ENCODE measurements at places on chromosomes 16 and 17.
A peak's percentile ranks its signal among the peaks of the same experiment; 100 is the strongest.

- DNase-seq = no peak
Measured at GRCh38 chr16:49782405-49782804, 73.5 kb downstream of the ZNF423 start.

DNA sequence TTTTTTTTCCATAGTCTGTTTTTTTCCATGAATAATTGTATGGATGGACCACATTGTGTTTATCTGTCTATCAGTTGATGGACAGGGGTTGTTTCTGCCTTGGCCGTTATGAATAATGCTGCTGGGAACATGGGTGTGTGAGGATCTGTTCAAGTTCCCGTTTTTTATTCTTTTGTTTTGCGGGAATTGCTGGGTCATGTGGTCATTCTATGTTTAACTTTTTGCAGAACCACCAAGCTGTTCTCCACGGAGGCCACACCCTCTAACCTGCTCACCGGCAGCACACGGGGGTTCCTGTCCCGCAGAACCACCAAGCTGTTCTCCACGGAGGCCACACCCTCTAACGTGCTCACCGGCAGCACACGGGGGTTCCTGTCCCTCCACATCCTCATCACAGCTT lies 5.9 kb upstream of the MSLN start:
- no peak for DNase-seq

DNA sequence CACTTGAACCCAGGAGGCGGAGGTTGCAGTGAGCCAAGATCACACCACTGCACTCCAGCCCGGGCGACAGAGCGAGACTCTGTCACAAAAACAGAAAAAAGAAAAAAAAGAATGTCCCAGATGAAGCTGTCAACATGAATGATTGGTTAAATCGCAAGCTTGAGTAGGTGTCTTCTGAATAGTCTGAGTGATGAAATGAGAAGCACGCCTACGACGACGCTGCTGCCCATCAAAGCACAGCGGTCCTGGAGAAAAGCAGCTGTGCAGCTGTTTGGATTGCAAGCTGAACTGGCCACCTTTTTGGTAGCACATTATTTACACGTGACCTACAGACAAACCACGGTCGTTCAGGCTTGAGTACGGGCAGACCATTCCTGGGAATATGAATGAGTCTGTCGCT lies 12.5 kb downstream of the ADCY9 start:
- DNase-seq = no peak

GRCh38 chr16:80852261-80852872 lies 48.0 kb upstream of the CDYL2 start:
- DNase-seq = no peak

DNA sequence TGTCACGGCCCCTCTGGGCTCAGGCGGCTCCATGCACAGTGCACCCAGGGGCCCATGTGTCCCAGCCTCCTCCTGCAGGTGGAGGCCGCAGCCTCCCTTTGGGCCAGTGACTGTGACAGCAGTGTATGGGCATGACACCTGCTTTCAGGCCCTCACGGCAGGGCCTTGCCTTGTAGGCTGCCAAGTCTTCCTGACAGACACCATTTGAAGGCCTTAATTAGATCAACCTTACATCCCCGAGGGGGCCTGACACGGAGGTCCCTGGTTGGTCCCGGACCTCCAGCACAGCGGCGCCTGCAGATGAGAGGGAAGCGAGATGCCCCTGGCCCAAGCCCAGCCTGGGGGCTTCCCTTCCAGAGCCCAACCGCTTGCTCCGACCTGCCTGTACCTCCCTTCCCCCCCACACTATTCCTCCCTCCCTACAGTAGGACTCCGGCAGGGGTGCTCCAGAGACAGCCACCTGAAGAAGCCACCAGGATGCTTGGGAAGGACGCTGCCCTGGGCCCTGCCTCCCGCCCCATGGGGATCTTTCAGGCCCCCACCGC lies 31.9 kb downstream of the BAIAP2 start:
- no peak for DNase-seq

- DNase-seq = no peak
Measured at GRCh38 chr16:77422196-77422784, 12.5 kb downstream of the ADAMTS18 start.

DNA sequence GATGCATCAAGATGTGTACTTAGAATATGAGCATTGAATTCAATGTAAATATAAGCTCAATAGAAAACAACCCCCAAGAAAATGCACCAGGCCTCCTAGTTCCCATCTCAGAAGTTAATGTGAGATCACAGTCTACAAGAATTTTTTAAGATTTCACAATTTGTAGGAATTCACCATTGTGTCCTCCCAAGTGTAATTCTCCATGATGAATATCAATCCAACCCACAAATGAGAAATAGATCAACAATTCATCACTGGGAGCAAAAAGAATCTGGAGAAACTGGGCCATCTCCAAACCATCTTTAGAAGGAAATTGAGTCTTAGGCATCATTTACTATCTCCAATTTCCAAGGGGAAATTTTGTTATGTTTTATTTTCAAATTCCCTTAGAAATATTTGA lies 310.5 kb upstream of the GOT2 start:
- no peak for DNase-seq

DNA sequence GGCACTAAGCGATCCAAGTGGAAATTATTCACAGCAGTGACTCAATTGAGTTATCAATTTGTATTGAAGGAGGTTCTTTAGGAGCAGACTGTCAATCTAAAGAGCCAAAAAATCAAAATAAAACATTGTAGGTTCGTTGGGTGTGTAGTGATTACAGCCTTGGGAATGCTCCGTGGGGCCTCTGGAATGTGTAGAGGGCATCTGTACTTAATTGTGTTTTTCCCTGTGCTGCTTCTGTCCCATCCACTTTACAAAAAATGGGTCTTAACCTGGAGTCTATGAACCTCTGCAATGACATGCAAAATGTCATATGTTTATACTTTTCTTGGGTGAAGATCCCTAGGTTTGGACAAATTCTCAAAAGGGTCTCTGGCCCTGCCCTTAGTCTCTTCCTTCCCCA lies 215.1 kb downstream of the CCDC182 start:
- no peak for DNase-seq

GRCh38 chr16:57761957-57762356 lies 26.4 kb downstream of the KATNB1 start:
- DNase-seq = no peak

GRCh38 chr16:22004341-22004740 lies 3.4 kb upstream of the PDZD9 start:
- no peak for DNase-seq

GRCh38 chr17:12438813-12439586 lies 226.7 kb upstream of the MYOCD start:
- no peak for DNase-seq

DNA sequence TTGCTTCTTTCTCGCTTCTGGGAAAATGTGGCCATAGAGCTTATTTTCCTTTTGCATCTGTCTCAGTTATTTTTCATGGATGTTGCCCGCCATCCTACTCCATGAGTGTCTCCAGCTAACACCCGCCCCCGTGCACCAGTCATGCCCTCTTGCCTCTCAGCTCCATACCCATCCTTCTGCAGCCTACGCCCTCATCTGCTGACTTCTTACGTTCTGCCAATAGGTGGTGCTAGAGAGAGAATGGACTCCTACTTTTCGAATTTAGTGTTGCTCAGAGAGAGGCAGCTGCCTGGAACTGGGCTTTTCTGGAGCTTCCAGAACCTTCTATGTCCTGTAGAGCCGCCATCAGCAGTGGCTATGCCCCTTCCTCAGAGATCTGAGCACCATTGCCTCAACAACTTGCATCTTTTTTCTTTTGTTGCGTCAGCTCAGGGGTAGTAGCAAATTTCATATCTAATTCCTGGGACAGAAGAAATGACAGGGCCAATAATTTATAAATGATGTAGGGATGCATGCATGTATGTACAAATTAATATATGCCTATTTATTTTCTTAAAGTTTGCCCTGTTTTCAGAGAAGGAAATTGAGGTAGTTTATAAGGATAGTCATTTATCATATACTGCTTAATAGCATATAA lies 119.7 kb upstream of the MYOCD start:
- DNase-seq = no peak

DNA sequence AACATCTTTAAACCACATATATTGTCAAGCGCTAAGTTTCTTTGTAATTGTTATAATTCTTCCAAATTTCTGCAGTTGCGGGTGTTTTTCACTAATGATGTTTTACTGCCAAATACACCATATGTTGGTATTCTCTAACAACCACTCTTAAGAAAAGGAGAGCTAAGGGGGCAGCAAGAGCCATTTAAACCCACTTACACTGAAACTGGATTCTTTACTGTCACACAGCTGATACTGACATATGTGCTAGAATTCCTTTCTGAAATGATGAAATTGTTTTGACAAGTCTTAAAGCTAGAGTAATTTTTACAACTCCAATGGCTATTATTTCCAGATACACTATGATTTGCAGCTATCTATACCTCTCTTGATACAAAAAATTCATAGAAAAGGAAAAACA lies 483.1 kb downstream of the CDH11 start:
- no peak for DNase-seq

- no peak for DNase-seq
Measured at GRCh38 chr16:56848029-56848936, 16.7 kb upstream of the SLC12A3 start.

GRCh38 chr17:37648555-37648954 lies 5.3 kb upstream of the DDX52 start:
- no peak for DNase-seq

DNA sequence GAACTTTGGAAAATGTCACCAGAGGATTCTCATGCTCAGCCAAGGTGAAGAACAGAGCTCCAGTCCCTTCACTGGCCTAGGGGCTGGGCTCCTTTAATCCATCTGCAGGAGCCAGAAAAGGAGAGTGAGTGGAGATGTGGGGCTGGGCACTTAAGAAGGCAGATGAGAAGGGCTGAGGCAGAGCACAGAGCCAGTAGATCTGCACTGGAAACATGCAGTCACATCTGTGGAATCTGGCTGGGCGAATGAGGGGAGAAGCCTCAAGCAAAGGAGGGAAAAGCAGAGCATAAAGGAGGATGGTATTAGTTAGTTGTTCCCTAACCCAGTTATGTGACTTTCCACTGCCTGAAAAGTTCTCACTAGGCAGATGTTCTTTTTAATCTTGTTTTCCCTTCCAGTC lies 50.4 kb upstream of the BCAR1 start:
- no peak for DNase-seq

DNA sequence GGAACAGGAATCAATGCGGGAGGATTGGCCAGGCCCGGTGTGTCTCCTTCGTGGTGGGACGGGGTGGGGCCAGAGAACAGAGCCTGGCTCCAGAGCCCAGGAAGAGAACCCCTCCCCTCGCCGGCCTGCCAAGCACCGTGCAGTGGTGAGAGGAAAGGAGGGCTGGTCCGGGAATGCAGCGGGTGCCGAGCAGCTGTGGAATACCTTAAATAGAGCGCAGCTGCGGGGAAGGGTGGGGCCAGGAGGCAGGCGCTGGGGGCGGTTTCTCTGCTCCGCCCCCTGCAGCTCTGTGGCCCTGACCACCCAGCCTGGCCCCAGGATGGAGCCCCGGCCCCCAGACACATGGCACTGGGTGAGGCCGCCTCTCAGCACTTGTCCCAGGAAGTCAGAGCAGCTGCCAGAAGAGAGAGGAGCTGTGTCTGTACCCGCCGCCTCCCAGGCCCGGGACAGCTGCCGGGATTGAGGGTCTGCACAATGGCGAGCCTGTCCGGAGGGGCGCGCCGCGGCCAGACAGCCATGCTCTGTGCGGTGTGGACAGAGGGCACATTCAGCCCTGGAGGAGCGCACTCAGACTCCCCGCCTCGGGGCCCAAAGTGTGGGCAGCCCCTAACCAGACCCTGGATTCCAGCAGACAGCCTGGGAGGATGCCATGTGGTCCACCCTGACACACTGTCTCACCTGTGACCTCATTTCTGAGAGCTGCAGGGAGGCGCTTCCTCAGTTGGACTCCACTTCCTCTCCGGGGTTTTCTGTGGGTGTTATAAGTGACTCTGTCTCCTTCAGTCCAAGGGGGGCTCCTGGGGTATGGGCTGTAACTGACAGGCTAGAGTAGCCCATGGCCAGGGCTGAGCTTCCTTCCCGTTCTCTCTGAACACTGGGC lies 268.8 kb downstream of the SEC14L1 start:
- DNase-seq = peak; percentile 51

DNA sequence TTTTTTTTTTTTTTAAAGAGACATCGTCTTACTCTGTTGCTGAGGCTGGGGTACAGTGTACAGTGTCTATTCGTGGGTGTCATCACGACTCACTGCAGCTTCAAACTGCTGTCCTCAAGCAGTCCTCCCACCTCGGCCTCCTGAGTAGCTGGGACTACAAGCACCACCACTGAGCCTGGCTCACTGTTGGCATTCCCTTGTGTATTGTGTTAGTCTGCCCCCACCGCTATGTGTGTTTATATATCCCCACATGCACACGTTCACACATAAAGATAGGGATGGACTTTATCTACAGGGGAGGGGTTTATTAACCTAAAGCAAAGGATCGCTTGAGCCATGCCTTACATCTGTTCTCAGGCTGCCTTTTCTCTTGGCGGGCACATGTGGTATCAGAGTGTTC lies 63.8 kb downstream of the SEC14L1 start:
- DNase-seq = no peak

GRCh38 chr16:54027062-54027461 lies 259.5 kb downstream of the IRX3 start:
- no peak for DNase-seq

DNA sequence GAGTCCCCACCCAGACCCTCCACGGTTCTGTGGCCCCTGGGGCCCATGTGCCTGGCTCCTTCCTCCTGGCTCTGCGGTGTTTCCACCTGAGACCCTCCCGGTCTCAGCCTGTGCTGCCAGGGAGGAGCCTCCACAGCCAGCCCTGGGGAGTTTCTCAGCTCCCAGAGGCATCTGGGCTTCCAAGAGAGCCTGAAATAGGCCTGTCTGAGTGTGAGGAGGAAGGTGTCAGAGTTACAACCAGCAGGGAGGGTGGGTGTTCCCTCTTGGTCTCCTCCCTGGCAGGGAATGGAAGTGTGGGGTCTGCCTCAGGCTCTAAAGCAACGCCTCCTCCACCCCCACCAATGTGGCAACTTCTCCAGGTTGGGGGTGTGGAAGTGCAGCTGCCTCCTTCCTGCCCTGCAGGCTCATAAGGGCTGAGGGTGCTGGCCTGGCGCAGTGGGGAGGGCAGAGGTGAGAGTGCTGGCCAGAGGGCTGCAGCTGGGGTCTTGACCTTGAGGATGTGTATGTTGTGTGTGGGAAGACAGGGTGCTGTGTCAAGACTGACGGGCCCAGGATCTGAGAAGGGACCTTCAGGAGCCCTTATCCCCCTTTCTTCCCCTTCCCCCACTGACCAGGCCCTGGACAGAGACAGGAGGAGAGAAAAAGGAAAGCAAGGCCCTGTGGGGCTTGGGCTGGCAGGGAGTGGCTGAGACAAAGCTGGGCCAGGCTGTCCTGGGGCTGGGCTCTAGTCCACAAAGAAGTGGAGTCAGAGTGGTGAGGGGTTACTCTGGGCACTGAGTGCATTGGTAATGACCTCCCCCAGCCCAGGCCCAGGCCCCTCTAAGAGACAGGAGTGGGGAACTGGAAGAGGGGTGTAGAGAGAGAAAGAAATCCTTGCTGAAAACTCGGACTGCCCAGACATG lies 2.4 kb downstream of the CYGB start:
- DNase-seq = no peak

GRCh38 chr16:71540-72401 lies 660 bp downstream of the RHBDF1 start:
- no peak for DNase-seq

- DNase-seq = no peak
Measured at GRCh38 chr16:48583075-48584065, 26.6 kb downstream of the N4BP1 start.

GRCh38 chr17:80955078-80955477 lies 36.6 kb upstream of the CHMP6 start:
- DNase-seq = no peak
